ENCODE measurements at places on chromosomes 7 and 10.
A peak's percentile ranks its signal among the peaks of the same experiment; 100 is the strongest.

DNA sequence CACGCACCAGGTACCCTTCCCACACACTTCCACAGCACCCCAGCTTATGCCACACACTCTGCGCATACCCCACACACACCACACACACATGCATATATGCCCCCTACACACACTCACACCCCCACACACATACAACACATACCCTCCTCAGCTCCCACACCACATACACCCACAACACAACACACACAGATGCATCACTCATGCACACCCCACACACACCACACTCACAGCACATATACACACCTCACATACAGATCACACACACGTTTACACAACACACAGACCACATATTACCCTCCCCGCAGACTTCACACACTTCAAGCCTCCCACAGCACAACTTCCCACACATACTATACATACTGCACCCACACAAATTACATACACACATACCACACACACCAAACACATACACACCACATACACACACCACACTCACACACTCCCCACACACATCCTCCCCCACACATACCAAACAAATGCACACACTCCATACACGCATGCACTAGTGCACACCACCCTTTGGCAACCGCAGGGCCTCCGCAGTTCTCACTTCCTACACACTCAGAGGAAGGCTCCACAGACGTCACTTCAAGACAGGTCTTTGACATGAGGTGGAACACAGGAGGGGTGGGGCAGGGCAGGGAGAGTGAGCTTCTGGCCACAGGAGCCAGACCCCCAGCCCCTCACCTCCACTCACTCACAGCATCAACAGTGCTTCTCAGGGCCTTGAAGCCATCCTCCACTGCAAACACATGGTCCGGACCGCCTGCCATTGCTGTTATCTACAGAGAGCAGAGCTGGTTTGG lies 18.5 kb upstream of the ANTXRL start:
- ATAC-seq: no peak

DNA sequence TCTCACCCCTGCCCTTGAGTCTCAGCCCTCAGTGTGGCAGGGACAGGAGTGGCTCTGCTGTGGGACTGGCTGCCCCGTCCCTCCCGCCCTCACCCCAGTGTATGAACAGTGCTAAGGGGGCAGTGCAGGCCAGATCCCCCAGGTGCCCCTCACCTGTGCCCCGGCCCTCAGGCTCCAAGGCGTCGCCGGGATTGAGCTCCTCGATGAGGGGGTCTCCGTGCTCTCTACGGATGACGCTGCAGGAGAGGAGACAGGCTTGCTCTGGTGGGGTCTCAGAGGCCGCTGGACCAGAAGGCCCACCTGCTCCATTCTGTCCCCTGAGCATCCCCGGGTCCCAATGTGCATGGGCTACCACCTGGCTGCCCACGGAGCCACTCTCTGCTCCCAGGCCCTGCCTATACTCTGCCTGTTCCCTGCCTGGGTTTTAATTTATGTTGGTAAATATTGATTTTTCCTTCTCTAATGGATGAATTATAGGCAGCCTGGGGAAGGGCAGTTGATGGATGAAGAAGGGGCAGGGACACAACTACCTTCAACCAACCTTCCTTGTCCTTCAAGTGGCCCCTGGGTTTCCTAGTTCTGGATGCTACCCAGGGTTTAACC lies 47.2 kb downstream of the GOLGA7B start:
- no peak for ATAC-seq

- ATAC-seq: peak; percentile 6
Measured at GRCh38 chr7:128360359-128360678, 1.2 kb downstream of the PRRT4 start.

- ATAC-seq: no peak
Measured at GRCh38 chr10:12334186-12334530, 15.2 kb upstream of the CAMK1D start.

DNA sequence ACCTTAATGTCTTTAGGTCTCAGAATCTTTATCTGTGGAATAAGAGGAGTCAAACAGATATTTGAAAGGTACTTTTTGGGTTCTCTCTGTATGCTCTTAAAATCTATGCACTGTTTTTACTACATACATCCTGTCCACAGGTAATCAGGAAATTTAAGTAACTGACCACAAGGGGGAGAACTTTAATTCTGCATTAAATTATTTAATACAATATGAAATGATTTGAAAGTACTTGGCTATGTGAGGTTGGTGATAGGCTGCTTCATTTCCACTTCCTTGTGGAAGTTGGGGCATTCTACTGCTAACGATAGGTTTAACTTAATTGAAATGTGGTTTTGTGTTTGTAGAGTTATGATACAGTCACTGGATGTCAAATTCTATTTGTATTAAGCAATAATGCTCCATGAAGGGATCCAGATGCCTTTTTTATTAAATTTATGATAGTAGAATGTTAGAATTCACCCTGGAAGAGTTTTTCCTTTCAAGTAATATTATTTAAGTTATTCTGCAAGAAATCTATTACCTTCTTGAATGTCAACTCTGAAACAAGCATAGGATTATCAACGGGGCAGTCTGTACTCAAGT lies 6.0 kb downstream of the TEX47 start:
- ATAC-seq: peak; percentile 33

DNA sequence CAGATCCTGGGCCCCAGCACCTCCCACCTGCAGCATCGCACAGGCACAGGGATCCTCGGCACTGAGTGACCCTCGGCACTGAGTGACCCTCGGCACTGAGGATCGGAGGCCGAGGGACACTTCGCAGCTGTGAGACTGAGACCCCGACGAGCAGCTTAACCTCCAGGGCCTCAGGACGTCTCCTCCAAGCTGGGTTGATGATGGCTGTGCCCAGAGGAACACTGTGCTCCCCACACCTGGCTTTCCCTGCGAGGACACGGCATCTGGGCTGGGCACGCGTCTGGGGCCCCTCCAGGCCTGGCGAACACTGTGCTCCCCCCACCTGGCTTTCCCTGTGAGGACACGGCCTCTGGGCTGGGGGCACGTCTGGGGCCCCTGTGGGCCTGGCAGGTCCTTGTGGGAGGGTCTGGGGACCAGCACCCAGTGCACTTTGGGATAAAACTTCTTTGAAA lies 158.3 kb upstream of the PPP2R2D start:
- no peak for ATAC-seq

DNA sequence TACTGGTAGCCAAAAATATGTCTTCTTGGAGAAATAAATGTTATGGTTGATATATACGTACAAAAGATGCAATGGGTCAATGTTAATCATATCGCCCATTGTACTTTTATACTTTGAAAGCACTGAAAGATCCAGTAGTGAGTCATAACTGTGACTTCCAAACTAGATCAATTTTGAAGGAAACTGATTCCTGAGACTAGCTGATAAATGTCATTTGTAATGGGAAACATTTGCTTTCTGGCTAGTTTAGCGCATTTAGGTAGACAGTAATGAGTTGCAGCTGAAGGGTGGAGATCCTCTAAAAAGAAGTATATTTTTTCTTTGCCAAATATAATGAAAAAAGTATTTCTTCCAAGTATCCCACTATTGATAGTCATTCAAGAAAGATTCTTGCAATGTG lies 53.5 kb upstream of the ARHGAP21 start:
- no peak for ATAC-seq

DNA sequence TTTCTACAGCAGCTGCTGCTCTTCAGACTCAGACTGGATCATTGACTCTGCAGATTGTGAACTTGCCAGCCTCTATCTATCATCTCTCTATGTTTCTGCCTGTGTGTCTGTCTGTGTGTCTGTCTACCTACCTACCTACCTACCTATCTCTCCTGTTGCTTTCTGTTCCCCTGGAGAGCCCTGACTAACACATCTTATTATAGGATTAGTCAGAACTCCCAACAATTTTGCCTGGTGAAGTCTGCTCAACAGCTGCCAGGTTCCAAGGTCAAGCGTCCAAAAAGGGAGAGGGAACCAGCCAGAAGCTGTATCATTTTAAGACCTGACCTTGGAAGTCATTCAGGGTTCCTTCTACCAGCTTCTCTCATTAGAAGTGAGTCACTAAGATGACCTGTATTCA lies 579.0 kb upstream of the DPP6 start:
- no peak for ATAC-seq

GRCh38 chr10:97463363-97464132 lies 17.6 kb downstream of the ZDHHC16 start:
- peak; percentile 38 for ATAC-seq

Data from motor neuron (in vitro differentiated cells).